NCI-H446 treated with DMSO at 0.1 percent for 48 hours (cell line): ENCODE measurements at places on chromosomes 1 and 21.

DNA sequence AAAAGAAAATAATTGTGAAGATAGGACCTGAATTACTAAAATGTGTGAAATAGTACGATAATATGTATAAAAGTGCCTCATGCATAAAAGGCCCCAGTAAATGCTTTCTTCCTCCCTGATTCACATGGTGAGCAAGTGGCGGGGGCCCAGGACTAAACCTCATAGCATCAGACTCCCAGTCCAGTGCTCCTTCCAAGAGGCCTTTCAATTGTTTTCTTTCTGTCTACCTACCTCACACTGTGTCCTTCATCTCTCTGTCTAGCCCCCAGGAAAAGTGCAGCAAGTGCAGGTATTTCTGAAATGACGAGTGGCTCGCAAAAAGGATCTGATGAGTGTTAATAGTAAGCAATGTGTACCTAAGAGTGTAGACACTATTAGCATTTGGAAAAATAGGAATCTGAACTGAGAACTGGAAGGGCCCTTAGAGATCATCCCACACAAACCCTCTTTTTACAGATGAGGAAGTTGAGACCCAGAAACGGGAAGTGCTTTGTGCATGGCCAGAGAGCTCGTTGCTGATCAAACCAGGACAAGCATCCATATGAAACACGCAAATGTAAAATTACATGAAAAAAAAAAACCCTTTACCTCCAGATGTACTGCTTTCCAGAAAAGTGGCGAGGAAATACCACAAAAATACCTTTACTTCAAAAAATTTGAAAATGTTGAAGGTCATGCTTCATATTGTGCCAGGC, 118.2 kb upstream of the HOOK1 start:
- no peak for DNase-seq

- no peak for DNase-seq
Measured at GRCh38 chr1:226461087-226461486, 53.2 kb upstream of the PARP1 start.

DNA sequence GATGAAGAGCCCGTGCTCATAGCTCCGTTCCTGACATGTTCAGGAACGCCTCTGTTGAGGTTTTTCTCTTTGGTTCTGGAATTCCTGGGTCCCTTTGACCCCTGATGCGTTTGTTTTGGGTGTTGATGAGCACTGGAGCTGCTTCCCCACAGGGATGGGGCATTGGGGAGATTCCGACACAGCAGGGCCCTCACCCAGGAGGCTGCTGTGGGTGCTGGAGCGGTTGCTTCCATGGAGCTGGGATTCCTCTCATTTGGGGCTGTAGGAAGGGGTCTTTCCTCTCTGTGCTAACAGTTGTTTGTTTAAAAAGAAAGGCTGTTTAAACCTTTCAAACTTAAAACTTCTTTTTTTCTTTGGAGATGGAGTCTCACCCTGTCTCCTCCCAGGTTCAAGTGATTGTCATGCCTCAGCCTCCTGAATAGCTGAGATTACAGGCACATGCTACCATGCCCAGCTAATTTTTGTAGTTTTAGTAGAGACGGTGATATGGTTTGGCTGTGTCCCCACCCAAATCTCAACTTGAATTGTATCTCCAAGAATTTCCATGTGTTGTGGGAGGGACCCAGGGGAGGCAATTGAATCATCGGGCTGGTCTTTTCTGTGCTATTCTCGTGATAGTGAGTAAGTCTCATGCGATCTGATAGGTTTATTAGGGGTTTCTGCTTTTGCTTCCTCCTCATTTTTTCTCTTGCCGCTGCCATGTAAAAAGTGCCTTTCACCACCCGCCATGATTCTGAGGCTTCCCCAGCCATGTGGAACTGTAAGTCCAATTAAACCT, 48.9 kb downstream of the SKI start:
- DNase-seq, result no peak

GRCh38 chr1:22517956-22518355, 45.3 kb upstream of the EPHA8 start:
- DNase-seq, result no peak

DNA sequence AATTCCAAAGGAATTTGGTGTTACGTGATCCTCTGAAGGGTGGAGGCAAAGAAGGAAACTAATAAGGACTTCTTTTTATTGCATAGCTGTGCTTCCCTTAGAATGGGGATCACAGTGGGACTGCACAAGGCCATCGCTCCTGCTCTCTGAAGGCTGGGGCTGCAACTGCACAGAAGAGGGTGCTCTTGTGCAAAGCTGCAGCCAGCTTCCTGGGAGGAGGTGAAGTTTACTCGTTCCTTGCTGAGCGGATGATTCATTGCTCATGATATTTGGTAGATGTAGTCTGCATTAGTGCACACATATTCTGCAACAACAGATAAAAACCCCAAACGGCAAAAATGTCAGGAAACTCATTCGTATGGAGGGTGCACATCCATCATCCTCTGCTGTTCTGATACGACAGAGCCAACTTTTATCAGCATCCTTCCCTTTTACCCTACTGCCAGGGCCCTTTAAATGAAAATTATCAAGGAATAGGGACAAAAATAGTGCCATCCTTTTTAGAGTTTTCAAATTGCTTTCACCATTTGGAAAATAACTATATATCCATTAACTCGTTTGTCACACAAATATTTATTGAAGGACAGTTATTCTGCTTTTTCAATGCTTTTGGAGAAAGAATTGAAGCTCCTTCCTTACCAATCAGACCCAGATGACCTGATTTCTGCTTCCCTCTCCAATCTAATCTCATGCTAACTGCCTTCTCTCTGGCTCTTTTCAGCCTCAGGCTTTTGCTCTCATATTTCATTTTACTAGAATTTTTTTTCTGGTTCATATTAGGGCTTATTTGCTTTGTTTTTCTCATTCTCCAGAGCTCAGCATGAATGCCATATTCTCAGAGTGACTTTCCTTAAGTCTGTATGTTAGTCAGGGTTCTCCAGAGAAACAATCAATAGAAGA, 263.6 kb downstream of the DUSP10 start:
- peak; percentile 56 for DNase-seq

DNA sequence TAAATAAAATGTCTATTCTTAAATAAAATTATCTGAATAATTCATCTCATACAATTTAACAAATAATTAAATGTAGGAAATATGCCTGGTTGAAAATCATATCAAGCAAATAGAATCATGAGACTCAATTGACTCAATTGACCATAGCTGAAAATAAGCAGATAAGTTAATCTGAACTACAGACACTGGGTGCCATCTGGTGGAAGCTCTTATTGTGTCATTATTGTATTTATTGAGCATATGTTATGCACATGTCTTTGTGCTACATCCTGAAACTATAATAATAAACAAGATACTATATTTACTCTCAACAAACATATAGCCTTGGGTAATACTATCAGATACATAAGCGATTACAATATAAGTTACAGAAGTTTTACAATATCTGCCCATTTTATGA, 41.0 kb downstream of the BRINP3 start:
- DNase-seq, result peak; percentile 65

DNA sequence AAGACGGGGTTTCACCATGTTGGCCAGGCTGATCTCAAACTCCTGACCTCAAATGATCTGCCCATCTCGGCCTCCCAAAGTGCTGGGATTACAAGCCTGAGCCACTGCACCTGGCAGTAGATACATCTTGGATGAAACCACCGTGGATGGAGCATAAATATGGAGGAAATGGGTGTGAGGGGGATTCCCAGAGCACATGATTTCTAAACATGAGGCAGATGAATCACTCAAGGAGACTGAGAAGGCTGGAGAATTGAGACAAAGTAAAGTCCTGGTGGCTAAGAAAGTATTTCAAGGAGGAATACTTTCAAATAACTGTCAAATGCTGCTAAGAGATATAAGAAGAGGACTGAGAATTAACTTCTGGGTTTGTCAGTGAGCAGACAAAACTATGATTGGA, 5.4 kb upstream of the PGBD5 start:
- DNase-seq, result no peak

DNA sequence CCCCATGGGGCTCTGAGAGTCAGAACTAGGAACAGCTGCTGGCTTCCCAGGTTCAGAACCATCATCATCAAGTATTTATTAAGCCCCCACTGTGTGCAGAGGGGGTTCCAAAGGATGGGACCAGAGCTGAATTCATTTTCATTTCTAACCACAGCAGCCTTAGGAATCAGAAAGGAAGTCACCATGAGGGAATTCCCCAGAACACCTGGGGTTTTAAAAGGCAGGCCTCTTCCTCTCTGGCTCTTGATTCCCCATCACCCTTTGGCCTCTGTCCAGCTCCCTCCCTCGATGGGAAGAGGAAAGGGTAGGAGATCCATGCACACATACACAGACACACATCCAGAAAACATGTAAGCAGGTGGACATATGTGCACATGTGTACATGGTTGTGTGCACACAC, 1.3 kb upstream of the KCNN3 start:
- DNase-seq, result no peak

DNA sequence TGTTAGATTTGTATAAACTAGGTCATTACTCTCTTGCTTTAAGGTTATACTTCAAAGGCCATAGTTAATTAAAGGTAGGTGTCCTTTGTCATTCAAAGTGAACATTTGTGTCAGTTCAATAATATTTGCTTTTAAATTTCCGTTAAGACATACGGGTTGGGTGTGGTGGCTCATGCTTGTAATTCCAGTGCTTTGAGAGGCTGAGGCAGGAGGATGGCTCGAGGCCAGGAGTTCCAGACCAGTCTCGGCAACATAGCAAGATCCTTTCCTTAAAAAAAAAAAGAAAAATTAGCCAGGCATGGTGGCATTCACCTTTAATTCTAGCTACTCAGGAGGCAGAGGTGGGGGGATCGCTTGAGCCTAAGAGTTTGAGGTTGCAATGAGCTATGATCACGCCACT, 80.4 kb downstream of the KIF26B start:
- DNase-seq, result no peak

GRCh38 chr1:222140206-222140605, 398.3 kb upstream of the DUSP10 start:
- DNase-seq, result no peak

- DNase-seq, result no peak
Measured at GRCh38 chr1:153831026-153831425, 55.8 kb downstream of the SLC27A3 start.

GRCh38 chr21:41009398-41010100, 158.4 kb upstream of the BACE2 start:
- DNase-seq, result no peak

- DNase-seq, result no peak
Measured at GRCh38 chr1:201358596-201358995, 18.9 kb downstream of the TNNT2 start.

DNA sequence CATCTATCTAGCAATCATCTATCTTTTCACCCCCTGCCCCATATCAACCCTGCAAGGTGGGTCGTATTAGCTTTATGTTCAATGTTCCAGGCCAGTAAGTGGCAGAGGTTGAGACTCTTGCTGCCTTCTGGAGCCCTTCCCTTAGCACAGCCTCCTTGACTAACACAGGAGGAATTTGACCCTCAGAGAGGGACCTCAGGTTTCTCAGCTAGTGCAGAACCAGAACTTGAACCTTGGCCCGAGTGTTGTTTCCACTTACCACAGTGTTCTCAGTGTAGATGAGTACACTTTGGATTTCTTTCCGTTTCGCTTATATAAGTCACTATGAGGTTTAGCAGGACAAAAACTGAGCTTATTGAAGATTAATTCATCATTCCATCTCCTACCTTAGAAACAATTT, 11.1 kb upstream of the ATF3 start:
- DNase-seq, result no peak

DNA sequence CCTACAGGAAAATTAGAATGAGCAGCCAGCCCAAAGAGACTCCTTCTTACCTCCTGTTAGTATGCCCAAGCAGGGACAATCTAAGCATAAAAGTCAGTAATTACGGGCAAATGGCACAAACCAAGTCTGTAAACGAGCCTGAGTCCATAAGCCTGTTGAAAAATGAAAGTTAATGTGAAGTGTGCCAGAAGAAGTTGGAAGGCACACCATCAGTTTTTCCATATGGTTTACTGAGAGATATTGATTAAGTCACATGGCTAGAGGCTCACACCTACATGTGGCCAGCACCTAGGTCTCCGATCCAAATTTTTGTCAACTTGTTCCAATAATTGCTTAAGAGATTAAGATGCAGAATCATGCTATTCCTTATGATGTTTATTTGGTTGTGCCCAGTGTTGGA, 242.4 kb upstream of the CSF3R start:
- no peak for DNase-seq

DNA sequence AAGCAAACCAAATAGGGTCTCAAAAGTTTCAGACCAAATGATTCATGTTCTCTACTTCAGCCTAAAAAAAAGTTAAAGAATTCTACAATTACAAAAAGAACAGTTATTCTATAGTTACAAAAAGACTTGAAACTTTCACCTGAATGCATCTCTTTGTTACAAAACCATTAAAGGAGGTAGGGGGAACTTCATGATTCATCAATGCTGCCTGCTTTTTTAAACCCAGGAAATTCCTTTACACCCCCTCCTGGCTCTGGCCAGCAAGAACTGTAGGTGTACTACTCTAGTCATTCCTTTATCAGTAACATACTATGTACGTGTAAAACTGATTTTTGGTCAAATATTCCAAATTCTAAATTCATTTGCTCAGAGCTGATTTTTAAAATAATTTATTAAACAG, 5.0 kb downstream of the FAF1 start:
- DNase-seq, result no peak
